ENCODE measurements at places on chromosomes 4 and X. TPM values are rescaled to one million over a fixed set of nuclear protein-coding genes. Genes with fewer than 3 reads are reported as not detected.

ELK1 gene
- 10.8 TPM for total RNA-seq

L1CAM gene
- 0.28 TPM for total RNA-seq

UGT2A1 gene
- 0.09 TPM for total RNA-seq

PDLIM5 gene
- 12.4 TPM for total RNA-seq

DNA sequence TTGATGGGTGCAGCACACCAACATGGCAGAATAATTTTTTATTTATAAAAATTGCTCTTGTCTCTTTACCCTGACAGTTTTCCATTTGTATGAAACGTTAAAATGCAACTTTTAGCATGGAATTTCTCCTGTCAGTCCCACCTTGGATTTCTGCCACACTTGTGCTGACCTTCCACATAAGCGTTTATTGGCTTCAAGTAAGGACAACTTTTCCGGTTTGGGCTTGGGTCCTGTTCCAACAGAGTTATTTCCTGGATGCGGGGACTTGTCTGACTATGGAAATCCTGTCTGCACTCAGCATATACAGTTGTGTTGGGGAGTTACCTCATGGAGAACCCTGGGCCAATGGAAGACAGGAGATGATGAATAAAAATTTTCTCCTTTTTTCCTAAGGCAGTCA is 294.7 kb downstream of the NAF1 start:
- no peak overlapping the region for H3K27ac ChIP-seq
- H3K4me1 ChIP-seq: no peaks in the 10 kb centered on the region

PRRG3 gene
- 1.3 TPM for total RNA-seq

DNA sequence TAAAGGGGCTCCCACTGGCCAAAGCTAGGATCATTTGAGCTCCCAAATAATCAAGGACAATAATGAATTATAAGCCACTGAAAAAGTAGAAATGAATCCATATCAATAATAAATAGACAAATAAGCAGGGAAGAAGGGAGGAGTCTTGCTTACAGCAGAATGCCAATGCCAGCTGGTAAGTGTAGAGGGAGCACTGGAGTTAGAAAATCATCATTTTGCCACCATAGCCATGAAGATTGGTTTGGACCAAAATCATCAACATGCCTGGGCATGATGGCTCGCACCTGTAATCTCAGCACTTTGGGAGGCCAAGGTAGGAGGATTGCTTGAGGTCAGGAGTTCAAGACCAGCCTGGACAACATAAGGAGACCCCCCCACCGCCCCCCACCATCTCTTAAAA is 20.4 kb upstream of the SH3KBP1 start:
- H3K4me1 ChIP-seq: no peaks in the 10 kb centered on the region
- H3K36me3 ChIP-seq: no peaks in the 10 kb centered on the region
- H3K27ac ChIP-seq: no peak overlapping the region
- no peak overlapping the region for H3K4me3 ChIP-seq
- no peak for DNase-seq

TEX13D gene
- total RNA-seq: 0.09 TPM

NSUN7 gene
- 1.3 TPM for total RNA-seq

CTAG2 gene
- not detected for total RNA-seq

DNA sequence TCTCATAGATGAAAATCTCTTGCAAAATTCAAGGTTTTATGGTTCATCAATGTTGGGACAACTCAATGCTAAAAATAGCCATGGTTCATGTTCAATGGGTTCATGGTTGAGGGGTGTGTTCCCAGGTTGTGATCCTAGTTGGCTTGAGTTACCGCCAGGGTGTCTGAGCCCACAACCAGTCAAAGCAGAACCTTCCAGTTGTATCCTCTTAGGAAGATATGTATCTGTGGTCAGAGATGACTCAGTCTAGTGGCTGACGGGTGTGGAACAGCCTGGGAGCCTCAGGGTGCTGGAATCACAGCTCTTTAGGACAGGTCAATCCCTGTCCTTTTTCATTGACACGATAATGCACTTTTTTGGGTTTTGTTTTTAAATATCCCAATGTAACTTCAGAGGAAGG is 192.3 kb upstream of the NR3C2 start:
- no peak for DNase-seq
- H3K27ac ChIP-seq: no peak overlapping the region
- no peaks in the 10 kb centered on the region for H3K4me1 ChIP-seq
- no peak overlapping the region for H3K4me3 ChIP-seq
- no peaks in the 10 kb centered on the region for H3K36me3 ChIP-seq

DNA sequence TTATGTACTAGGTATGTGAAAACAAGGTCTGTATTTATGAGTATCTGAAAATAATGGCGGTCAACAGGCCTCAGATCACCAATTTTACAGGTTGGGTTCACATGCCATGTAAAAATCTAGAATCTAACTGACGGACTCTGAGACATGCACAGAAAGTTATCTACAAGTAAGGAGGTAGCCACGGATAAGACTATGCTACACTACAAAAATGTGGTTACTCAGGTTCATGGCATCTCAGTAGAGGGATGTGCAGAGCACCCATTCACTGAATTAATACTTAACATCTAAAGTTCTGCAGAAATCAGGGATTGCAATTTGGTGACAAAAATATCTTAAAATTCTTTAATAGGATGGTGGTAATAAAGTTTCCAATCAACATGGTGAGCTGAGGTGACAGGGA is 155.9 kb downstream of the APBB2 start:
- no peak overlapping the region for H3K4me3 ChIP-seq
- no peaks in the 10 kb centered on the region for H3K4me1 ChIP-seq
- no peak for DNase-seq
- H3K27ac ChIP-seq: no peak overlapping the region

DNA sequence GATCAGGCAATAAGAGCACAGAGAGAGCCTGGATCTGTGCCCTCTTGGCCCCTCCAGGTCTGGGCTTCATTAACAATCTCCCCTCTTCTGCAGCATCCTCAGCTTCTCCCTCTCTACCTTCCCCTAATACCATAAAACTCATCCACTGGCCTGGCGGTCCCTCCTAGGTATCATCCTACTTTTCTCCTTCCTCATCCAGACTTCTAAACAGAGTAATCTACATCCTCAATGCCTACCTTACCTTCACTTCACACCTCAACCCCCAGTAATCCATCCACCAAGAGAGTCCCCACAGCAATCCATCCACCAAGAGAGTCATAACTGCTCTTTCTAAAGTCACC is 17.0 kb downstream of the FGFBP1 start:
- no peaks in the 10 kb centered on the region for H3K4me1 ChIP-seq
- H3K4me3 ChIP-seq: no peak overlapping the region
- no peaks in the 10 kb centered on the region for H3K36me3 ChIP-seq
- no peak overlapping the region for H3K27ac ChIP-seq
- no peak for DNase-seq

- H3K27ac ChIP-seq: no peak overlapping the region
- H3K27me3 ChIP-seq: no peaks in the 10 kb centered on the region
- no peak overlapping the region for H3K4me3 ChIP-seq
- DNase-seq: no peak
- no peaks in the 10 kb centered on the region for H3K4me1 ChIP-seq
- H3K36me3 ChIP-seq: no peaks in the 10 kb centered on the region
Observed at GRCh38 chr4:163755013-163755412, 260.5 kb downstream of the TMA16 start.

PRDM8 gene
- total RNA-seq: 1.3 TPM

IL21 gene
- total RNA-seq: 0.19 TPM

FGF13 gene
- 1.1 TPM for total RNA-seq

EGF gene
- total RNA-seq: 0.19 TPM

DNA sequence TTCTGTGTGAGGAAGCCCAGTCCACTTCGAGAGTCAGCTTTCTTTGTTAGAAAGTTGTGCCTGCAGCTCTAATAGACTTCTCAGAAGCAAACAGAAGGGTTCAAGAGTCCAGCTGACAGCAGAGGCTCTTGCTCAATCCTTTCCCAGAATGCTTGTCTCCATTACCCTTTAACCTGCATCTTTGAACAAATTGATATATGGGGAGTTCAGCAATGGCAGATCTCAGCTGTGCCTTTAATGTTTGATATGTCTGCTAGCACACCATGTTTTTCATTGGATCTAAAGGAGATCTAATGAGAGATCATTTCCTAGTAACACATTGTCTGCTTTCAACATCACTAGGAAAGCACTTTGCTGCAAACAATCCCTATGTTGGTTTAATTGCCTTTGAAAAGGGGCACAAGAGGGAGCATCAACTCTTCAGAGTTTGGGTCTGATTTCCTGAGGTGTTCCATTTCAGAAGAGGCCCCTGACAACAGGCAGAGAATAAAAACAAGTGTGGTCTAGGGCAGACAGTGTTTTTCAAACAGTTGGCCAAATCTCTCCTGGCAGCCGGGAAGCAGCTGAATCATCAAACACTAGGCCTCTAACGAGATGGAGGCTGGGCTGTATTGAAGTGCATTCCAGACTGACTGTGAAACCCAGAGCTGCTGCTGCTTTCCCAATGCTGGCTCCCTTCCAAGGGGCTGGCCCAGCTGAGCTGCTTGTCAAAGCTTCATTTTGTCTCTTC is 55.5 kb downstream of the LUZP4 start:
- peak; percentile 1 for DNase-seq
- H3K4me1 ChIP-seq: no peaks in the 10 kb centered on the region
- H3K27me3 ChIP-seq: no peaks in the 10 kb centered on the region
- peak overlapping the region; percentile 30 for H3K27ac ChIP-seq
- no peaks in the 10 kb centered on the region for H3K36me3 ChIP-seq

CLDN22 gene
- total RNA-seq: not detected

DNA sequence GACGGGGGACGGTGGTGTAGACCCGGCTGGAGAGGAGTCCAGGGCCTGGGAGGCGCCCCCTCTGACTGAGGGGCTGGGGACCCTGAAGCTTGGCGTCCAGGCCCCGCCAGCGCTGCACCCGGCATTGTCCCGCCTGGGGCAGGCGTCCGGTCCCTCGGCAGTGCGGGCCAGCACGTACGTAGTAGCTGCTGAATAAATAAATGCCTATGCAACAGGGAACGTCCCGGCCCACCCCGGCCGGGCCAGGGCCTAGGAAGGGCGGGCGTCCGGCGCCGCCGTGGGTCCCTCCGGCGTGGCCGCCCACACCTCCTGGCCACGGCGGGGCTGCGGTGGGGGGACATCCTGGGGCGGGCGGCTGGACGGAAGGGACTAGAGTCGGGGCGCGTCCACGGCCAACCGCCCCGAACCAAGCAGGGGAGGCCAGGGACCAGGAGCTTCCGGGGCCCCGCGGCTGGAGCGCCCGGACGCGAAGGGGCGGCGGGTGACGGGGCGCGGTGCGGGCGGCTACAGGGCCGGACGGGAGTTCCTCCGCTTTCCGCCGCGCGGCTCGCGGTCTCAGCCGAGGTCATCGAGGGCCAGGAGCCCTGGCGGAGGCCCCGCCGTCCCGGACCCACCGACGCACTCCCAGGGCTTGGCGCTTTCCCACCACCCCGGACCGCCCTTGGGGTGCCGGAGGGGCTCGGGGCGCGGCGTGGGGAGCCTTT is 886 bp upstream of the WWC2 start:
- peak overlapping the region; percentile 74 for H3K27ac ChIP-seq
- H3K4me1 ChIP-seq: peaks cover 7% of the 10 kb centered on the region
- DNase-seq: no peak
- H3K27me3 ChIP-seq: peaks cover 78% of the 10 kb centered on the region

GRCh38 chr4:4659871-4660651 is 118.2 kb upstream of the STX18 start:
- H3K27me3 ChIP-seq: no peaks in the 10 kb centered on the region
- H3K4me3 ChIP-seq: no peak overlapping the region
- no peaks in the 10 kb centered on the region for H3K4me1 ChIP-seq
- no peak overlapping the region for H3K27ac ChIP-seq
- DNase-seq: no peak
- no peaks in the 10 kb centered on the region for H3K36me3 ChIP-seq

USP17L26 gene
- not detected for total RNA-seq

CCDC160 gene
- total RNA-seq: 0.09 TPM

GRCh38 chr4:88744609-88745008 is 47.0 kb upstream of the NAP1L5 start:
- H3K36me3 ChIP-seq: peaks cover 23% of the 10 kb centered on the region
- H3K4me3 ChIP-seq: no peak overlapping the region
- no peak overlapping the region for H3K27ac ChIP-seq
- H3K27me3 ChIP-seq: no peaks in the 10 kb centered on the region
- no peaks in the 10 kb centered on the region for H3K4me1 ChIP-seq

KLHL2 gene
- 12.1 TPM for total RNA-seq

GRCh38 chr4:20474119-20474518 is 222.4 kb downstream of the SLIT2 start:
- H3K36me3 ChIP-seq: no peaks in the 10 kb centered on the region
- no peak overlapping the region for H3K27ac ChIP-seq
- H3K4me1 ChIP-seq: no peaks in the 10 kb centered on the region
- H3K4me3 ChIP-seq: no peak overlapping the region
- H3K27me3 ChIP-seq: no peaks in the 10 kb centered on the region

JCHAIN gene
- 48.5 TPM for total RNA-seq

DNA sequence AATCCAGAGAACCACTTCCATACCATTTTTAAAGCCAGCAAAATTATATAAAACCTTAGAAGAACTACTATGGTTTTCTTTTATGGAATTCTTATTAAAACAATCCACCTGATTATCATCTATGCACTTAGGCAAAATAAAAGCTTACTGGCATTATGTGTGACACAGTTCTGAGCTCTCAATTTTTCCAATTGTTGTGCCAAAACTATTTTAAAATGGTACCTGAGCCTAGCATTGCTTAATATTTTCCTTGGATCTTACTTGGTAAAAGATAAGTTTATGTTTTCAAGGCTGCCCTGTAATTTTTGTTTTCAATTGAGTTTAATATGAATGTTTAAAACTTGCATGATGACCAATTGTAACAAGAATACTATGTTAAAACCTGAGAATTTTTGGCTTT is 201.3 kb downstream of the MAD2L1 start:
- H3K36me3 ChIP-seq: no peaks in the 10 kb centered on the region
- no peaks in the 10 kb centered on the region for H3K4me1 ChIP-seq
- no peak overlapping the region for H3K4me3 ChIP-seq
- no peaks in the 10 kb centered on the region for H3K27me3 ChIP-seq
- no peak for DNase-seq
- H3K27ac ChIP-seq: no peak overlapping the region

BRS3 gene
- total RNA-seq: 0.05 TPM

- no peak overlapping the region for H3K27ac ChIP-seq
- no peaks in the 10 kb centered on the region for H3K4me1 ChIP-seq
- H3K36me3 ChIP-seq: no peaks in the 10 kb centered on the region
Observed at GRCh38 chr4:3827616-3828492, 61.7 kb downstream of the ADRA2C start.

TASL gene
- 8.0 TPM for total RNA-seq

- no peak overlapping the region for H3K27ac ChIP-seq
- no peak for DNase-seq
- H3K36me3 ChIP-seq: no peaks in the 10 kb centered on the region
- H3K4me3 ChIP-seq: no peak overlapping the region
- H3K27me3 ChIP-seq: no peaks in the 10 kb centered on the region
Observed at GRCh38 chr4:181007751-181008150, 1235.5 kb upstream of the TENM3 start.

SUPT20HL1 gene
- total RNA-seq: not detected

GRCh38 chr4:52625216-52625615 is 33.9 kb downstream of the USP46 start:
- H3K4me3 ChIP-seq: no peak overlapping the region
- no peaks in the 10 kb centered on the region for H3K4me1 ChIP-seq
- H3K27me3 ChIP-seq: no peaks in the 10 kb centered on the region
- DNase-seq: no peak
- no peak overlapping the region for H3K27ac ChIP-seq

QRFPR gene
- 0.24 TPM for total RNA-seq

GRCh38 chr4:88204882-88205281 is 46.4 kb upstream of the ABCG2 start:
- H3K27ac ChIP-seq: no peak overlapping the region
- H3K27me3 ChIP-seq: no peaks in the 10 kb centered on the region
- H3K36me3 ChIP-seq: no peaks in the 10 kb centered on the region
- H3K4me3 ChIP-seq: no peak overlapping the region
- H3K4me1 ChIP-seq: no peaks in the 10 kb centered on the region
- no peak for DNase-seq

- no peak overlapping the region for H3K4me3 ChIP-seq
- no peak overlapping the region for H3K27ac ChIP-seq
- H3K27me3 ChIP-seq: no peaks in the 10 kb centered on the region
- peaks cover 23% of the 10 kb centered on the region for H3K36me3 ChIP-seq
- H3K4me1 ChIP-seq: peaks cover 10% of the 10 kb centered on the region
Observed at GRCh38 chr4:1206299-1207156, 34.1 kb upstream of the SPON2 start.

All from thymus (tissue), 14 donors.